Endodermal cell (in vitro differentiated cells): ENCODE measurements at places on chromosomes 13 and 19.

DNA sequence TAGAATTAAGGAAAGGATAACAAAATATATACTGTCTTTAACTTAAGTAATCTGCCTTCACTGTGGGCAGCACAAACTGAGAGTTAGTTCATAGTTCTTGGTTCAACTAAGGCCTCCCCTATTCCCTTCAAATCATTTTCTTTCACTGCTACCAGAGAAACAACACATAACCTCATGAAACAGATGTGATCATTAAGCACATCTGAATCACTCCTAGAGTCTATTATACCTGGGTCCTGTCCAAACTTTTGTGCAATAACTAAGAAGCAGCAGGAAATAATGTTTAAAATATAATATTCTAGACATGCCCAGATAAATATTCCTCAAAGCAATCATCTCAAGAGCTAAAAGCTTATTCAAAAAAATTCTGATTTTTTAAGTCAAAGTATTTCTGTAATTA, 62.9 kb downstream of the ZC3H13 start:
- no peak overlapping the region for H3K27ac ChIP-seq
- H3K36me3 ChIP-seq, result peaks cover 56% of the 10 kb centered on the region
- H3K4me1 ChIP-seq, result no peaks in the 10 kb centered on the region
- H3K4me3 ChIP-seq, result no peak overlapping the region
- H3K27me3 ChIP-seq, result no peaks in the 10 kb centered on the region

DNA sequence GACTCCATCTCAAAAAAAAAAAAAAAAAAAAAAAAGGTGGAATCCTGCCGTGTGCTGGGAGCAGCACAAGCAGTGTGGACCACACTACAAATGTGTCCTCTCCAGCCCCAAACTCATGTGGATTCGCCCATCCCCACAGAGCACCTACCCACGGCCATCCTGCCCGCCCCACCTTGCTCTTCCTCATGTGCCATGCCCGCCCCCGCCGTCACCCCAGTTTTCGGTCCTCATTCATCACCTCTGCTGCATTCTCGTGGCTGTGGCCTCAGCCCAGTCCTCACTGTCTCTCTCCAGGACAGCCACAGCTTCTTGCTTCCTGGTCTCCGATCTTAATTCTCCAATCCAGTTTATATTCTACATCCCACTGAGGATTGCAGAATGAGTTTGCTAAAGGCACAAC, 80.0 kb upstream of the TM9SF2 start:
- H3K27ac ChIP-seq, result no peak overlapping the region
- H3K4me3 ChIP-seq, result no peak overlapping the region
- H3K27me3 ChIP-seq, result peaks cover 4% of the 10 kb centered on the region
- DNase-seq, result no peak
- peaks cover 7% of the 10 kb centered on the region for H3K4me1 ChIP-seq

DNA sequence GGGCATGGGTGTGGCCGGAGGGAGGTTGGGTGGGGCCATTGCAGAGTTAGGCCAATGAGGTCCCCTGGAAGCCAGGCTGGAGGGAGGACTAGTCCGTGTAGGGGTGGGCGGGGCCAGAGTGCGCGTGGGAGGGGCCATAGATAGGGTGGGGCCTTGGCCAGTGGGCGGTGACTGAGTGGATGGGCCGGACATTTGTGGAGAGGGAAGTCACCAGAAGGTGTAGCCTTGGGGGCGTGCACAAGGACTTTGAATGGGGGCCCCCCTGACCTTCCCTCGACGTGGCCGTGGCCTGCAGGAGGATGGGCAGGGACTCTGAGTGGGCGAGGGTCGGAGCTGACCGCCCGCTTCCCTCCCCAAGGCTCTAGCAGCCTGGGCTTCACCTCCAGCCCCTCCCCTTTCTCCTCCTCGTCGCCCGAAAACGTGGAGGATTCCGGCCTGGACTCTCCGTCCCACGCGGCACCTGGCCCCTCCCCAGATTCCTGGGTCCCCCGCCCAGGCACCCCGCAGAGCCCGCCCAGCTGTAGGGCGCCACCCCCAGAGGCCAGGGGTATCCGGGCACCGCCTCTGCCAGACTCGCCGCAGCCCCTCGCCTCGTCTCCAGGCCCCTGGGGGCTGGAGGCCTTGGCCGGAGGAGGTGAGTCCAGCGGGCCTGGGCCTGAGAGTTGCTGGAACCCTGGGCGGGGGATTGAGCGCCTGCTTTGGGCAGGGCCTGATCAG, 16.5 kb upstream of the B3GNT3 start:
- H3K27ac ChIP-seq, result no peak overlapping the region
- no peaks in the 10 kb centered on the region for H3K36me3 ChIP-seq
- no peaks in the 10 kb centered on the region for H3K27me3 ChIP-seq
- H3K4me3 ChIP-seq, result peak overlapping the region; percentile 62

DNA sequence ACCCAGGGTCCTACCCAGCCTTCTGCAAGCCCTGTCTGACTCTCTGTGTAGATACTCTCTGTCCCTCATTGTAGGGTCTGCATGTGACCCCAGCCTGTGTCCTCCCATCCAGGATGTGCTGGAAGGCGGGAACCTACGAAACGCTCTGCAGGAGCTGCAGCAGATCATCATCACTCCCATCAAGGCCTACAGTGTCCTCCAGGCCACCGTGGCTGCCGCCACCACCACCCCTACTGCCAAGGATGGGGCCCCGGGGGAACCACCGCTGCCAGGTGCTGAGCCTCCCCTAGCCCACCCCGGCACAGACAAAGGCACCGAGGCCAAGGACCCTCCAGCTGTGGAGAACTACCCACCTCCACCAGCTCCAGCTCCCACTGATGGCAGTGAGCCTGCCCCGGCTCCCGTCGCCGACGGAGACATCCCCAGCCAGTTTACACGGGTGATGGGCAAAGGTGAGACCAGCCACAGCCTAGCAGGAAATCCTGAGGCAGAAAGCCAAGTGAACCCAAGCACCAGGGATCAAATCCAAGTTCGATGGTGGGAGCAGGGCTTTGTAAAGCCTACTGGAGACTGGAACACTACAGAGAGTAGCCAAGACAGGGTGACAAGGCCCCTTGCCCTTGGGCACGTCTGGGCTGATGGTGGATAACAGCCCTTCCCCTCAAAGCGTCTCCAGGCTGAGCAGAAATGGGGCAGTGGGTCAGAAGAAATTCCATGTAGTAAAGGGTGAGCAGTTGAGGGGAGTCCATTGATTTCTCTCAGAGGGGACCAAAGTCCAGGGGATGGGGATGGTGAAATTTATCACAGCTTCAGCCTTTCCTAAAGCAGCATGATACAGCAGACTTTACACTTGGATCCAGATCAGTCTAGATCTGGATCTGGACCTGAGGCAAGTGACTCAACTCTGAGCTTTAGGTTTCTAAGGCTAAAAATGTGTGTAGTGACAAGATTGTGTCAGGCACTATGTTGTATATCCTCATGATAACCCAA, 13.2 kb downstream of the PAF1 start:
- no peaks in the 10 kb centered on the region for H3K4me1 ChIP-seq
- no peak overlapping the region for H3K4me3 ChIP-seq
- H3K27ac ChIP-seq, result no peak overlapping the region

DNA sequence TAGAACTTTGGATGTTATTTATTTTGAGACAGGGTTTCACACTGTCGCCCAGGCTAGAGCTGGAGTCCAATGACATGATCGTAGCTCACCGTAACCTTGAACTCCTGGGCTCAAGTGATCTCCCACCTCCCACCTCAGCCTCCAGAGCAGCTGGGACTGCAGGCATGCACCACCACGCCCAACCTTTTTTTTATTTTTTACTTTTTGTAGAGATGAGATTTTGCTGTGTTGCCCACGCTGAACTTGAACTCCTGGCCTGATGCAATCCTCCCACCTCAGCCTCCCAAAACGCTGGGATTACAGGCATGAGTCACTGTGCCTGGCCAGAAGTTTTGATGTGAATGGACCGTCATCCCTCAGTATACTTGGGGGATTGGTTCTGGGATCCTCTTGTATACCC, 13.7 kb downstream of the ANKRD27 start:
- no peaks in the 10 kb centered on the region for H3K4me1 ChIP-seq
- peaks cover 25% of the 10 kb centered on the region for H3K36me3 ChIP-seq
- no peak for DNase-seq
- H3K27me3 ChIP-seq, result no peaks in the 10 kb centered on the region
- no peak overlapping the region for H3K27ac ChIP-seq

- H3K27ac ChIP-seq, result no peak overlapping the region
- no peak overlapping the region for H3K4me3 ChIP-seq
- no peaks in the 10 kb centered on the region for H3K36me3 ChIP-seq
- no peak for DNase-seq
- no peaks in the 10 kb centered on the region for H3K4me1 ChIP-seq
Observed at GRCh38 chr13:74895042-74895796, 586.8 kb downstream of the TBC1D4 start.

DNA sequence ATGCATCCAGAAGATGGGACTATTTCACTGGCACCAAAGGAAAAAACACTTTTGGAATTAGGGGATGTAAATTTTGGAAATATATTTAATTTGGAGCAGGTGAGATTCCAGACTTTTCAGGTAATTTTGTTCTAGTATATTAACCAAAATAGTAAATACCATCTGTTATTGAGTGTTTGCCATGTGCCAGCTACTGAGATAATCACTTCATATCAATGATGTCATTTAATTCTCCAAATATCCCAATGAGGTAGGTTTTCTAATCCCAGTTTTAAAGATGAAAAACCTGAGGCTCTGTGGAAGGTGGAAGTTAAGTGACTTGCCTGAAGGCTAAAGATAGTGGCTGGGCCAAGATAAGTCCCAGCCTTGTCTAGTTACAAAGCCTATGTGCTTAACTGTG, 95.2 kb downstream of the TDRD3 start:
- H3K27me3 ChIP-seq, result no peaks in the 10 kb centered on the region
- H3K27ac ChIP-seq, result no peak overlapping the region
- no peak for DNase-seq
- H3K36me3 ChIP-seq, result peaks cover 40% of the 10 kb centered on the region
- no peak overlapping the region for H3K4me3 ChIP-seq
- no peaks in the 10 kb centered on the region for H3K4me1 ChIP-seq

DNA sequence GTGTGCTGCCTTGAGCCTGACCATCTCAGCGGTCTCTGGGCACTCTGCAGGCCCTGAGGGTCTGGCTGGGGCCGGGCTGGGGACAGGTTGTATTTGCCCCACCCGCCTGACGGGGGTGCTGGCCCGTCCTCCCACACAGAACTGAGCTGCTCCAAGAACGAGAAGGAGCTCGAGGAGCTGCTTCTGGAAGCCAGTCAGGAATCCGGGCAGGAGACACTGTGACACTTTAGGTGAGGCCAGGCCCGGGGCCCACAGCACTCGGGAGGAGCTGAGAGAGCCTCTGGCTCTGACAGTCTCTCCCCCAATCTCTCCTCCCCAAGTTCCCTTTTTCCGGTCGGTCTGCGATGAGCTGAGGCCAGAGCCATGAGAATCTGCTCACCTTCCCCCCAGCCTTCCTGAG, 14.5 kb downstream of the NKPD1 start:
- no peaks in the 10 kb centered on the region for H3K4me1 ChIP-seq
- H3K27me3 ChIP-seq, result no peaks in the 10 kb centered on the region
- no peak for DNase-seq
- no peak overlapping the region for H3K4me3 ChIP-seq
- H3K36me3 ChIP-seq, result peaks cover 18% of the 10 kb centered on the region

- H3K4me3 ChIP-seq, result no peak overlapping the region
- no peaks in the 10 kb centered on the region for H3K36me3 ChIP-seq
- H3K27ac ChIP-seq, result no peak overlapping the region
- H3K4me1 ChIP-seq, result no peaks in the 10 kb centered on the region
- DNase-seq, result no peak
Observed at GRCh38 chr13:40452741-40453334, 213.6 kb downstream of the FOXO1 start.

DNA sequence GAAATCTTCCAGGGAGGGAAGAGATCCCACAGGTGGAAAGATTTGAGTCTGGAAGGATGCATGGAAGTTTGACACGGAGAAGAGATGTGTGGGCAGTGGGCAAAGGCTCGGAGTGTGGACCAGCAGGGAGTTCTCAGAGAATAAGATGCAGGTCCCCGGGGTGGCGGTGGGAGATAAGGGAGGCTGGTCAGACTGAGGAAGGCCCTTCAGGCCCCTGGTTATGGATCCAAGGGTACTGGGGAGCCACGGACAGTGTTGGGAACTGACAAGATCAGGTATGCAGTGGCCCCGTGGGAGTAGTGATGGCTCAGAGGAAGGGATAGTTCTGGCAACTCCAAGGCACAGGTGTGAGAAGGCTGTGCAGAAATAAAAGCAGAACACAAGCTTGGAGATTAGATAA, 2.5 kb downstream of the CAMSAP3 start:
- H3K27ac ChIP-seq, result no peak overlapping the region
- DNase-seq, result no peak

DNA sequence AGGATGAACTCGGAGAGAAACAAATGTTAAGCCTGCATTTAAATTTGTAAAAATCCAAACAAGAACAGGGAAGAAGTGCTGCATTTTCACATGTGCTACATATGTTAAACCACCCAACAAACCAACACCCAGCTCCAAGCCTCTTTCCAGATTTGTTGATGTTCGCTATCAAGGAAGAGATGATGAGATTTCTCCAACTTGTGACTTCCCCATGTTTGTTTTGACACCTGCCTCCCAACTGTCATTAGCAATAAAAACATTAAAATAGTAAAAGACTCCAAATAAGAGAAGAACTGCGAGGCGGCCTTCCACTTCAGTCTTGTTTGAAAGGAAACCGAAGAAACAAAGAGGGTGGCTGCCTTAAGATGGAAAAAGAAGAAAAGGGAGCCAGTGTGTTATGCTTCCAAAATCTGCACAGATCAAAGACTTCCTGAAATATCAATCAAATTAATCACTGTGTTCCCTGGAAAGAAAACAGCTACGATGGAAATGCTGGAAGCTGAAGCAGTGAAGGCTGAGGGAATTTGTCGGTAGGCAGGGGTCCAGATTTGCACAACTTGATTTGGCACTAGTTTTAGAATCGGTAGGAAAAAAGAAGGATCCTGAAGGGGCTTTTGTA, 14.0 kb upstream of the GGACT start:
- no peak for DNase-seq
- H3K27ac ChIP-seq, result no peak overlapping the region
- no peaks in the 10 kb centered on the region for H3K27me3 ChIP-seq
- H3K4me3 ChIP-seq, result no peak overlapping the region

DNA sequence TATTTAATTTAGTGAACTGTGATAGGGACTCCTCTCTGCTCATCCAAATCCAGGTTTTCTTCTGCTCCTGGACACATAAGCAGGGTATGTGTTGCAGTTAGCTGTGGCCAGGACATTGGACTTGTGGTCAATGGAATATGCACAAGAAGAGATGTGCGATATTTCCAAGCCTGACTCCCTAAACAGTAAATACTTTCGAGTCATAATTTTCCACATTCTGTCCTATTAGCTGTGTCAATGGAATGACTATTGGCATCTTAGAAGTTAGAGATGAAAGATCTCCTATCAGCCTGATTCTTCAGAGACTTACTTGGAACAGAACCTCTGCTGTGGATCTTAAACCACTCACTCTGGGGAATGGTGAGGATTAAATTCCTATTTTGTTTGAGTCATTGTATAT, 771.0 kb downstream of the EFNB2 start:
- no peaks in the 10 kb centered on the region for H3K27me3 ChIP-seq
- H3K36me3 ChIP-seq, result no peaks in the 10 kb centered on the region
- no peak overlapping the region for H3K4me3 ChIP-seq
- H3K27ac ChIP-seq, result no peak overlapping the region

- peak; percentile 91 for DNase-seq
- peak overlapping the region; percentile 86 for H3K27ac ChIP-seq
- peaks cover 2% of the 10 kb centered on the region for H3K27me3 ChIP-seq
- peaks cover 2% of the 10 kb centered on the region for H3K4me1 ChIP-seq
Observed at GRCh38 chr19:31338069-31338776, 11.0 kb downstream of the TSHZ3 start.
